ENCODE measurements at places on chromosomes 2 and 18. TPM values are rescaled to one million over a fixed set of nuclear protein-coding genes. Genes with fewer than 3 reads are reported as not detected.

GRCh38 chr2:223734346-223734745 is 103.0 kb downstream of the AP1S3 start:
- DNase-seq, result no peak

DCDC2C gene
- total RNA-seq, result not detected

CXCR4 gene
- 1.3 TPM for total RNA-seq

GRCh38 chr2:38097988-38098385 is 22.0 kb upstream of the CYP1B1 start:
- DNase-seq, result no peak

GRCh38 chr2:176240301-176240700 is 28.9 kb upstream of the MTX2 start:
- DNase-seq, result no peak

DNA sequence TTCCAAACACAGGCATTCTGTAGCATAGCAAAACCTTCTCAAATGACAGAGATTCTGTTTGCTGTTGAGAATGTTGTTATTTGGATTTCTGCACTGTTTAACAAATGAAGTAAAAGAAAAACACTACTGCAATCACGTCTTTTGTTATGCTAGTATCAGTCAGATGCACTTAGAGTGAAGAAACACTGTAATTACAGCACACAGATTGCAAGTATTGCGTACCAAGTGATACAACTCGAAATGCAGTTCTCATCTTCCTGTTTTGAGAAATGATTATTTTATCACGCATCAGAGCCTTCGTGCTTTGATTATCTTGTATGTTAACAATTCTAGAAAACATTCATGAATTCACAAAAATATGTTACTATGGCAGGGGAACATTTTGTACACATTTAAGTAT is 41.8 kb upstream of the KLF11 start:
- DNase-seq, result no peak

- no peak for DNase-seq
Measured at GRCh38 chr2:28583899-28584553, 88.2 kb downstream of the PLB1 start.

DNA sequence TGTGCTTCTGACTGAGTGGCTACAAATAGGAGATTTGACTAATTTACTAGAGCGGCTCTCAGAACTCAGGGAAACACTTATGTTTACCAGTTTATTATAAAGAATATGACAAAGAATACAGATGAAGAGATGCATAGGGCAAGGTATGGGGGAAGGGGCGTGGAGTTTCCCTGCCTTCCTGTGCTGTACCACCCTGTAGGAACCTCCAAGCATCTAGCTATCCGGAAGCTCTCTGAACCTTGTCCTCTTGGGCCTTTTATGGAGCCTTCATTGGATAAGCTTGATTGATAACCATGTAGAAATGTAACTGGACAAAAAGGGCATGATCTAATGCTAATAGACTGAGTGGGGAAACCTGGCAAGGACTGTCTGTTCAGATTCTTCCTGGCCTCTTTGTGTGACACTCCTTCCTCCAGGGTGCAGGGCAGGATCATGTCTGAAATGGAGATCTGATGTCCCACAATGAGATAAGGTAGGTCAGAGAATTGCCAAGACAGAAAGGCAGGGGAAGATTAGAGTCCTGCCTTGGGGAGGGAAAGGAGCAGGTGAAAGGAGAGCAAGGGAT is 101.8 kb upstream of the NPAS2 start:
- no peak for DNase-seq

DNA sequence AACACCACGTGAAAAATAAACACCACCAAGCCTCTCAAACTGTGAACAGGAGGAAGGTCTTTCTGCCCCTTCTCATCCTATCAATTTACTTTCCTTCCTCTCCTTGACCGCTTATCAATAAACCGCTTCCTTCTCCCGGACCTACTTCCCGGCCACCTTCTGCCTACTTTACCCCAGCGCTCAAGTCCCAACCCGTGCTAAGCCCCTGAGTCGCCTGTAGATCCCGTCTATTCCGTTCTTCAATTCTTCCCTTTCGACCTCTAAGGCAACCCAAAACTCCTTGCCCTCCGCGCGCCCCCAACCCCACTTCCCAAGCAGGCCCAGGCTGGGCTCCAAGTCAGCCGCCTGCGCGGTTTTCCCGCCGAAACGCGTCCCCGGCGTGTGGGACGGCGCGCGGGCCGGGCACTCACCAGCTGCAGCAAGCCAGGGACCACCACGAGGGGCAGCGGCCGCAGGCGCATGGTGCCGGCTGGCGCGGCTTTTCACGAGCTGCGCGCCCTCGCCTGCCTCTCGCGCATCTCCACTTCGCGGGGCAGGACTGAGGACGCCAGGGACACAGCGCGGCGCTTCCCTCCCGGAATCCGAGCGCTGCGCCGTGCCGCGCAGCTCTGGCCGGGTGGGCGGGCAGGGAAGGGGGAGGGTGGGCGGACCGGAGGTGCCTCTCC is at the start of gene NXPH2:
TSS of gene NXPH2 (minus strand) at position 610 of the 665 bp plus-strand sequence. CDS start at position 461, 149 bp downstream.
- peak; percentile 59 for DNase-seq

POTEI gene
- 3.2 TPM for total RNA-seq

DNA sequence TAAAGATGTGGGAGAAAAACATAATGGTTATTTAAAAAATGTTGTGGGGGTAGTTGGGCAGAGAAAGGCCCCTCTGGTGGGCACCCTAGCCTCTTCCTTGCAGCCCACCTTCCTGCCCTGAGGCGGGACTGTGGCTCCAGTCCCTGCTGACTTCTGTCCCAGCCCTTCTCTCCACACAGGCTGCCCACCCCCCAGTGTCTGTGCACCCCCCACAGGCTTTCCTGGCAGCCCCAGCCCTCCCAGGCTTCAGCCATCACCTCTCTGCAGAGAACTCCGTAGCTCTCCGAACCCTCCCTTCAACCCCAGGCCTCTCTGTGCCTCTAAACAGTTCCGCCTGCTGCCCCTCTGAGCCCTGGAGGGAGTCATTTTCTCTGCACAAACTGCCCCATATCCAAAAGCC is 75.4 kb downstream of the DYSF start:
- peak; percentile 6 for DNase-seq

AQP12A gene
- not detected for total RNA-seq

DNA sequence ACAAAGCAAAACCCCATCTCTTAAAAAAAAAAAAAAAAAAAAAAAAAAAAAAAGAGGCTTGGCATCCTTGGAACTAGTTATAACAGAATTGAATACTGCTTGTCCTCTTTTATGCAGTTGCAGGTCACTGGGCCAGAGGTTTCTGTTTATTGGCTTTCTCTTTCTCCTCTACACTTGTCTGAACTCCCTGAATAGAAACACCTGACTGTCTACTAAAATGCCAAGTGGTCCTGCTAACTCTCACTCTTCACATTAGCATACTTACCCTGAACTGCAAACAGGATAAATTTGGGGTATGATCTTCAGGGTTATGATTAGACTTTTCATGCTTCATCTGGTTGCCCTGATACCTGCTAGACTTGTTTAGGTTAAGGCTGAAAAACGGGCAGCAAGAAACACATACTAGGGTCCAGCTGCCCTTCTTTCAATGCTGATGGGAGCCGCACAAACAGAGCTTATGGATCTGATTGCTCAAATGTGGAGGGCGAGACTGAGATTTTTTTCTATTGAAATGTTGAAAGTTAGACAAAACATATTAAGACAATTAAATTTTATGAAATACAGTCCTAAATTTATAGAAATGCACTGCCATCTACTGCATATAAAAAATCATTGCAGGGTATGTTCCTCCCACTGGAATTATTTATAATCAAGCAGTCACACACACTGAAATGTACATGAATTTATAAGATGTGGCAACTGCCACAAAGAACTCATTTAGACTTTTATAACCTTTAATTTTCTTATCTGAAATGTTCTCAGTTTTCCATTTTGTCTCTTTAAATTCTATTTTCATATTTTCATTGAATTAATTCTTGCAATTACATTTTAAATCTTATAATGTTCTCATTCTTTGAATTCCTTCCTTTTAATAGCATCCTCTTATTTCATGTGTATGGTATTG is 40.8 kb downstream of the GTF3C3 start:
- no peak for DNase-seq
